ENCODE measurements at places on chromosomes 12 and 14.

DNA sequence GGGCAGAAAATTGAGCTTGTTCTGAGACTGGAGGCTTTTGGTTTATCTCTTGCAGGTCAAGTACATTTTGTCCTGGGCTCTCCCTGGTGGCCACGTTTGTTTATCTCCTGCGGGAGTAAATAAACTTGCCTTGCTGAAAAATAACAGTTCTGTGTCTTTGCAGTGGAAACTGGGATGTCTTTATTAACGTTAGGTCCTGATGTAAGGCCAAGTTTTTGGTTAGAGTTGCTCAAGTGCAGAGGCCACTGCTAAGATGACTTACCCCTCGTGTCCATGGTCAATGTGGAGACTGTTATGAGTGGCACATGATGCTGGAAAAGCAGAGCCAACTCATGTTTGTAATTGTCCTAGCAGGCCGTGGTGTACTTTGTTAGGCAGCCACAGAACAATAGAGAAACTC lies 3.8 kb downstream of the PTPN11 start:
- H3K27ac ChIP-seq: no peak overlapping the region
- no peak overlapping the region for H3K4me3 ChIP-seq
- no peak for DNase-seq
- H3K4me1 ChIP-seq: peaks cover 48% of the 10 kb centered on the region
- no peaks in the 10 kb centered on the region for H3K27me3 ChIP-seq

DNA sequence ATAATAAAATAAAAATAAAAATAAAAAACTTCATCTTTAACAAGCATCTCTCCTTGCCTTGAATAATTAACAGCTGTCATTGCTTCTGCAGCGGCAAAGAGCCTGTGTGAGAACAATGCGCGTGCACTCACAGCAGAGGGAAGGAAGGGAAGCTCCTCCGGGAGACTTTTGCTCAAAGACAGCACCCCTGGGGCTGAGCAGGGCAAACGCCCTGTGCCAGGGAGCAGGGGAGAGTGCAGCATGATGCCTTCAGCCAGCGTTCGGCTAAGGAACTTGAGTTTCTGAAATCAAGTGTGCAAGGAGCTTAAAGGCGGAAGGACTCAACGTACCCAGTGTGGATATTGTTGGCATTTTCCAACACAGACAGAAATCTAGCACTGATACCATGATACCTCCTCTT lies 120.5 kb downstream of the RIMBP2 start:
- no peaks in the 10 kb centered on the region for H3K36me3 ChIP-seq
- H3K27me3 ChIP-seq: no peaks in the 10 kb centered on the region
- DNase-seq: no peak
- H3K27ac ChIP-seq: no peak overlapping the region
- no peak overlapping the region for H3K4me3 ChIP-seq

DNA sequence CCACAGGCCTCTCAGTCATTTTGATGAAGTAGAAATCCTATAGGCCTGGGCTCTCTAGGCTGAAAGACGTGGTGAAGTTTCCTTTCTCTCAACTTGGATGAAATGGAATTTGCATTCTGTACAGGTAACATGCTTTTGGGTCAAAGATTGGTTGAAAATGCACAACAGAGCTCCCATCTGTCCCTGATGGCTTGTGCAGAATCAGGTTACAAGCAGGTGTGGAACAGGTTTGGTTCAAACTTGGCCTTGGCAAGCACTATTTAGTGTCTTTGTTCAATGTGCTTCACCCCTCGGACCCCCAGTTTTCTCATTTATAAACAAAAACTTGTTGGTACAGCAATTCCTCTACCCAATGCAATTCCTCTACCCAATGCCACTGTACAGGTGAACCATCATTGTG lies 1493.0 kb downstream of the AACS start:
- H3K36me3 ChIP-seq: no peaks in the 10 kb centered on the region
- no peak overlapping the region for H3K4me3 ChIP-seq
- no peaks in the 10 kb centered on the region for H3K27me3 ChIP-seq
- H3K27ac ChIP-seq: no peak overlapping the region
- no peak for DNase-seq

GRCh38 chr14:97874394-97874793 lies 1077.2 kb downstream of the VRK1 start:
- H3K27ac ChIP-seq: no peak overlapping the region
- H3K4me3 ChIP-seq: no peak overlapping the region
- DNase-seq: no peak
- H3K36me3 ChIP-seq: peaks cover 3% of the 10 kb centered on the region
- no peaks in the 10 kb centered on the region for H3K27me3 ChIP-seq
- peaks cover 22% of the 10 kb centered on the region for H3K4me1 ChIP-seq
